ENCODE measurements at places on chromosomes 1 and 21. TPM values are rescaled to one million over a fixed set of nuclear protein-coding genes. Genes with fewer than 3 reads are reported as not detected.

- peaks cover 91% of the 10 kb centered on the region for H3K36me3 ChIP-seq
- H3K27me3 ChIP-seq = no peaks in the 10 kb centered on the region
- DNase-seq = peak; percentile 94
- H3K4me3 ChIP-seq = no peak overlapping the region
These were observed 36.3 kb downstream of the DHCR24 start for GRCh38 chr1:54850737-54851136.

Gene SLAMF8
- not detected for total RNA-seq

- no peaks in the 10 kb centered on the region for H3K4me1 ChIP-seq
- no peaks in the 10 kb centered on the region for H3K36me3 ChIP-seq
- H3K27me3 ChIP-seq = peaks cover 55% of the 10 kb centered on the region
- DNase-seq = no peak
- no peak overlapping the region for H3K27ac ChIP-seq
These were observed 266.2 kb upstream of the POU3F1 start for GRCh38 chr1:38312753-38313152.

DNA sequence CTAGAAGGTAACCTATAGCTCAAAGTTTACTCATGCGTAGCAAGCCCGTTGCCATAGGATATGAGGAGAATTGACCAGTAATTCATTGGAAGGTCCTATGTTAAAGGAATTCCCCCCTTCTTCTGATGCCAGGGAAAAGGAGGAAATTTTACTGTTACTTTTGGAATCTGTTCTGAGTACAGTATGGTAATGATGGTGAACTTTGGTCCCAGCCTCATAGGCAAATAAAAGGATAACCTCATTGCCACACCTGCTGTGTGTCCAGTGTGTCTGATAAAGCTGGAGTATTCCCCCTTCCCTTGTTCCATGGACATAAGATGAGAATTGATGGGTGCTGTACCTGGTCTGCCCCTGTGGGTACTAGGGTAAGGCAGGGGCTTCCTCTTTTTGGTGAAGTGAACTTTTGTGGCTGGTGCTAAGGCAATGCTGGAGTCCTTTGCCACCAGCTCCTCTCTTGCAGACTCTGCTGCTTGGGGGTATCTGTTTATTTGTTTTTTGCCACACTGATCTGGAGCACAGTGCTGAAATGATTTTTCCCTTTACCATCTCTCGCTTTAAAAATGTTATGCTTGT lies 22.2 kb downstream of the MPZ start:
- no peak overlapping the region for H3K4me3 ChIP-seq
- peaks cover 58% of the 10 kb centered on the region for H3K27me3 ChIP-seq
- H3K4me1 ChIP-seq = no peaks in the 10 kb centered on the region
- H3K27ac ChIP-seq = no peak overlapping the region

DNA sequence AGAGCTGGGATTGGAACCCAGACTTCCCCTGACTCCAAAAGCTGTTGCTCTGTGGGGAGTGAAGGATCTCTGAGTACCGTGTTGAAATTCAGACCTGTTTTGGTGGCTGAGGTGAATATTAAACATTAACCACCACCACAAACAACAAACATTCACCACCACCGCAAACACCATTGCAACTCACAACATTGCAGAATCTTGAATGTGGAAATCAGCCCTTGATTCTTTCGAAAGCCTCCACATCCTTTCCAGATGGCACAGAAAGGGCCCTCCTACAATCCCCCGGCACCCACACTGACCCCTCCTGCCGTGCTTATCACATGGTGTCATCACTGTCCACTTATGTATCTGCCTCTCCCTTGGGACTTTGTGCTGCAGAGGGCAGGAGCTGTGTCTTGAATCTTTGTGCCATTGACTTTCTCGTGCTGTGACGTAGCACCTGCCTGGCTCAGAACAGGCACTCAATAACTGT lies 1.4 kb downstream of the CDA start:
- H3K27ac ChIP-seq = no peak overlapping the region
- H3K4me1 ChIP-seq = peaks cover 14% of the 10 kb centered on the region
- peak; percentile 68 for DNase-seq
- H3K27me3 ChIP-seq = no peaks in the 10 kb centered on the region

Gene TMEM79
- total RNA-seq = 8.1 TPM

Gene KPNA6
- 109 TPM for total RNA-seq

Gene AVPR1B
- total RNA-seq = not detected

Gene FGGY
- 10.6 TPM for total RNA-seq

GRCh38 chr1:116020668-116021272 lies 44.5 kb downstream of the SLC22A15 start:
- H3K27me3 ChIP-seq = no peaks in the 10 kb centered on the region
- H3K4me3 ChIP-seq = no peak overlapping the region
- peak; percentile 75 for DNase-seq
- peaks cover 19% of the 10 kb centered on the region for H3K36me3 ChIP-seq
- no peak overlapping the region for H3K27ac ChIP-seq

Gene FCRL3
- not detected for total RNA-seq

Gene DNASE2B
- not detected for total RNA-seq

- no peaks in the 10 kb centered on the region for H3K36me3 ChIP-seq
- peak; percentile 97 for DNase-seq
- H3K4me3 ChIP-seq = peak overlapping the region; percentile 24
- no peaks in the 10 kb centered on the region for H3K27me3 ChIP-seq
These were observed 120.2 kb upstream of the SLC45A1 start for GRCh38 chr1:8197493-8198282.

DNA sequence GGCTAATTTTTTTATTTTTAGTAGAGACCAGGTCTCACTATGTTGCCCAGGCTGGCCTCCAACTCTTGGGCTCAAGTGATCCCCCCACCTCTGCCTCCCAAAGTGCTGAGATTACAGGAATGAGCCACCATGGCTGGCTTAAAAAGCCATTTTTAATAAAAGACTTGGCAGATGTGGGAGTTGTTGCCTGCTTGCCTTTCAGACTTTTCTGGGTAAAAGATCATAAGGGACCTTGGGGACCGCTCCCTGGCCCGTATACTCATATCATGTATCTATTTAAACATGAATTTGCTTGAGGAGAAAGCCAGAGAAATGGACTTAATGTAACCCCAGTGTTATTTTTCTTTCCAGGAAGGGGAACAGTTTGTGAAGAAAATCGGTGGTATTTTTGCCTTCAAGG lies 23.4 kb upstream of the PODN start:
- H3K4me1 ChIP-seq = no peaks in the 10 kb centered on the region
- no peaks in the 10 kb centered on the region for H3K27me3 ChIP-seq
- H3K4me3 ChIP-seq = no peak overlapping the region
- H3K27ac ChIP-seq = no peak overlapping the region
- no peak for DNase-seq

GRCh38 chr1:101920577-101920976 lies 76.1 kb downstream of the OLFM3 start:
- no peak overlapping the region for H3K4me3 ChIP-seq
- DNase-seq = no peak
- H3K27me3 ChIP-seq = peaks cover 38% of the 10 kb centered on the region
- no peaks in the 10 kb centered on the region for H3K36me3 ChIP-seq
- H3K4me1 ChIP-seq = no peaks in the 10 kb centered on the region
- no peak overlapping the region for H3K27ac ChIP-seq

- H3K27me3 ChIP-seq = no peaks in the 10 kb centered on the region
- H3K4me3 ChIP-seq = no peak overlapping the region
- no peak for DNase-seq
- no peaks in the 10 kb centered on the region for H3K36me3 ChIP-seq
- H3K4me1 ChIP-seq = peaks cover 13% of the 10 kb centered on the region
These were observed 94.7 kb downstream of the NTMT2 start for GRCh38 chr1:170240409-170240808.

- no peaks in the 10 kb centered on the region for H3K27me3 ChIP-seq
- DNase-seq = no peak
- H3K27ac ChIP-seq = no peak overlapping the region
- peaks cover 21% of the 10 kb centered on the region for H3K36me3 ChIP-seq
- H3K4me1 ChIP-seq = peaks cover 44% of the 10 kb centered on the region
- no peak overlapping the region for H3K4me3 ChIP-seq
These were observed 15.1 kb downstream of the USP25 start for GRCh38 chr21:15744926-15745325.

DNA sequence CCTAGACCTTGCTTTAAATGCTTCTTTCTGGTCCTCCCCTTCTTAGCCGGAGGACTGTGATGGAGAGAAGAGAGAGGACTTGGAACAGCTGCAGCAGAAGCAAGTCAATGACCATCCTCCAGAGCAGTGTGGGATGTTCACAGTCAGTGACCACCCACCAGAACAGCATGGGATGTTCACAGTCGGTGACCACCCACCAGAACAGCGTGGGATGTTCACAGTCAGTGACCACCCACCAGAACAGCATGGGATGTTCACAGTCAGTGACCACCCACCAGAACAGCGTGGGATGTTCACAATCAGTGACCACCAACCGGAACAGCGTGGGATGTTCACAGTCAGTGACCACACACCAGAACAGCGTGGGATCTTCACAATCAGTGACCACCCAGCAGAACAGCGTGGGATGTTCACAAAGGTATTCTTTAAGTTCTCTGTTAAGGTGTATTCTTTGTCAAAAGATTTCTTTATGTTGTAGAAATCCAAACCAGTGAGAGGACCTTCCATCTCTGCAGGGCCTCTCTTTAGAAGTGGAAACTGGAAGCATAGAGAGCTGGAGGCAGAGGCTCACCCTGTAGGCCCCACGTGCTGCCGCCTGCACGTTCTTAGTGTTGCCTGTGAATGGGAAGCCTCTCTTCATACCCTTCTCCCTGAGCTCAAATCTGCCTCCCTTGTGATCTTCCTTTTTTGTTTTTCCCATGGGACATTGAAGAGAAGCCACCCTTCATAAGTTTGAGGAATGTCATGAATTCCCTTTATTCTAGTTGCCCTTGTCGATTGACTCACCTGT lies 10.6 kb downstream of the PCNT start:
- no peak overlapping the region for H3K4me3 ChIP-seq
- no peak for DNase-seq
- no peaks in the 10 kb centered on the region for H3K27me3 ChIP-seq
- H3K27ac ChIP-seq = no peak overlapping the region

DNA sequence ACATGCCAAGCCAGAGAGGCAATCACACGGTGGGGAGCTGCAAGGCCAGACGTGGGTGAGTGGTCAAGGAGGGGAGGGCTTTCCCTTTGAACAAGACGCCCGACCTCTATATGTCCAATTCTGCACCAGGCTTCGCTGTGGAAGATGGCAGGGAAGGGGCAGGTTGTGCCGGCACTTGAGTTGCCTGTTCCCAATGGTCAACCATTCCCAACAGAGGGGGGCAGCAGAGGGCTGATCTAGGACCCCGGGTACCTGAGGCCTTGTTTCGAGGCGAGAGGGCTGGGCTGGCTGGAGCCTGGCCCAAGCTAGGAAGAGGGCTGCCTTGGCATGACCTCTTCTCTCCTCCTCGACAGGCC lies 64.9 kb downstream of the TMEM53 start:
- peaks cover 7% of the 10 kb centered on the region for H3K4me1 ChIP-seq
- no peak overlapping the region for H3K27ac ChIP-seq
- no peaks in the 10 kb centered on the region for H3K27me3 ChIP-seq
- H3K4me3 ChIP-seq = no peak overlapping the region
- peak; percentile 43 for DNase-seq

- H3K27me3 ChIP-seq = no peaks in the 10 kb centered on the region
- H3K36me3 ChIP-seq = no peaks in the 10 kb centered on the region
- H3K27ac ChIP-seq = no peak overlapping the region
- no peak for DNase-seq
- H3K4me1 ChIP-seq = no peaks in the 10 kb centered on the region
These were observed 1542.6 kb downstream of the PLA2G4A start for GRCh38 chr1:188371295-188371806.

- no peak overlapping the region for H3K27ac ChIP-seq
- H3K4me1 ChIP-seq = peaks cover 10% of the 10 kb centered on the region
- peaks cover 13% of the 10 kb centered on the region for H3K27me3 ChIP-seq
- DNase-seq = no peak
These were observed 32.9 kb downstream of the RAB3B start for GRCh38 chr1:51957618-51958017.

Gene OR2T11
- total RNA-seq = not detected

DNA sequence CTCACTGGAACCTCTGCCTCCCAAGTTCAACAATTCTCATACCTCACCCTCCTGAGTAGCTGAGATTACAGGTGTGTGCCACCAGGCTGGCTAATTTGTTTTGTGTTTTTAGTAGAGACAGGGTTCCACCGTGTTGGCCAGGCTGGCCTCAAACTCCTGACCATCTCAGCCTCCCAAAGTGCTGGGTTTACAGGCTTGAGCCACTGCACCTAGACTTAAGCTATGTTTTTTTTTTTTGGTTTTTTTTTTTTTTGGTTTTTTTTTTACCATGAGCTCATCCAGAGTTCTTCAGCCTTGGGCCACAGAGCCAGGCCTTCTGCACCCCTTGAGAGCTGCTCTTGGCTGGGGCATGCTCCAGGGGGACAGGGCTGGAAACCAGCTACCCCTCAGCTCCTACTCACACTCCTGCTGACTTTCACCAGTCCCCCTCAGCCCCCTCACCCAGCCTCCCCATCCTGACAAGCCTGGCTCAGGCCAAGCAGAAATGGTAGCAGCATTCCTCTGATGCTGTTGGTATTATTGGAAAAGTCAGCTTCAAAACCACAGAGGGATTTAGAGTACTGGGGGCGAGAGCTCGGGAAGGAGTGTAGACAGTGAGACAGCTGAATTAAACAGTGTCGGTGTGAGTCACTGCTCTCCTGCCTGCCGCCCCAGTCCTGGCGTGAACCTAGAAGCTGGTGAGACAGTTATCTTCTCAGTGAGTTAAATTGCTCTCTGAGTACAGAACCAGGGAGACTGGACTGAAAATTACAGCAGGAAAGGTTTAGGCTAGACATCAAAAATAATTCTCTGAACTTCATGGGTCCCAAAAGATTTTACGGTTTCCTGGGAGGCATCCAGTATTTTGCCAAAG lies 63.7 kb downstream of the NAV1 start:
- H3K4me3 ChIP-seq = no peak overlapping the region
- peaks cover 37% of the 10 kb centered on the region for H3K4me1 ChIP-seq
- H3K27ac ChIP-seq = no peak overlapping the region
- H3K36me3 ChIP-seq = peaks cover 4% of the 10 kb centered on the region
- peak; percentile 92 for DNase-seq

Gene VWA1
- 0.54 TPM for total RNA-seq

Gene SELENBP1
- total RNA-seq = 11.6 TPM

Gene EBNA1BP2
- 159 TPM for total RNA-seq

GRCh38 chr1:10948463-10948775 lies 64.0 kb upstream of the TARDBP start:
- peaks cover 9% of the 10 kb centered on the region for H3K4me1 ChIP-seq
- peaks cover 11% of the 10 kb centered on the region for H3K27me3 ChIP-seq
- no peak for DNase-seq
- H3K4me3 ChIP-seq = no peak overlapping the region

GRCh38 chr1:242523719-242524570 lies 552 bp downstream of the PLD5 start:
- peaks cover 26% of the 10 kb centered on the region for H3K4me1 ChIP-seq
- H3K4me3 ChIP-seq = peak overlapping the region; percentile 79
- H3K36me3 ChIP-seq = no peaks in the 10 kb centered on the region
- no peak overlapping the region for H3K27ac ChIP-seq
- peak; percentile 74 for DNase-seq

Gene SLC25A33
- total RNA-seq = 6.5 TPM

DNA sequence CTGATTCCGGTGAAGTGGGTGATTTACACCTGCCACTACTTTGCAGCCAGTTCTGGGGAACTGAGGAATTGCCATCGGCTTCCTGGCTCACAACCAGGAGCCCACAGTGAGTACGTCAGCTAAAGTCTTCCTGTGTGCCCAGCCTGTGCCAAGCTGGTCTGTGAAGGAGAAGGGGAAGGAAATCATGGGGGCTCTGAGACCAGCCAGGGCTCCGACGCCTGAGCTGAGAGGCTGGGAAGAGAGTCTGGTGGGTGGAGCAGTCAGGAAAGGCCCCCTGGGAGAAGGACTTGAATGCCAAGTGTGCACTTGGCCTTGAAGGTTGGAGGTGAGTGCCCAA lies 1.2 kb downstream of the LURAP1 start:
- H3K36me3 ChIP-seq = peaks cover 4% of the 10 kb centered on the region
- peaks cover 28% of the 10 kb centered on the region for H3K4me1 ChIP-seq
- H3K27ac ChIP-seq = peak overlapping the region; percentile 73
- H3K27me3 ChIP-seq = no peaks in the 10 kb centered on the region

Gene ANGPTL7
- not detected for total RNA-seq
